ENCODE measurements at places on chromosomes 6 and 20.

DNA sequence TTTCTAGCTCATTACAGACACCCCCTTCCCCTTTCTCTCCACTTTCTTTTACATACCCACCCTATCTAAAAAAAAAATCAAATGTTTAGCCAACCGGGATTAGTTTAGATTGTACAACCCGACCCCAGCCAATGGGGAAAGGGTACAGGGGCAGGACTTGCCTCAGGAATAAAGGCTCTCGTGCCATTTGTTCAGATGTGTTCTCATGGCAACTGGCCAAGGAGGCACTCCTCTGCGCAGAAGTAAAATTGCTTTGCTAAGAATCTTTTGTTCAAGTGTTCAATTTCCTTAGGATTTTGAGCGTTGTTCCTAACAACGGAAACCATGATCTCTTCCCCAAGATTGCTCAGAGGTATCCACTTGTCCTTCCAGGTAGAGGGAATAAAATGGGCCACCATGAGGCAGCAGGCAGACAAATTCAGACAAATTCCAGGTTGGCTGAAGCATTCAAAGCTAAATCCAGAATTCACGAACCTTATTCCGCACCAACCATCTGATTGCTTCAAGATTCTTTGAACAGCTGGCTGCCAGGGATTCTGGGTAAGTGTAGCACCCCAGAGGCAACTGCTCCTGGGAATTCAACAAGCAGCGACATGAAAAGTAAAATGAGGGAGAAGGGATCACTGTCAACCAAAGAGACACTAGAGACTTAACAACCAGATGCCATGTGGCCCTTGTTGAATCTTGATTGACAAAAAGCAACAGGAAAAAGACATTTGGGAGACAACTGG lies 431.8 kb downstream of the PREX1 start:
- DNase-seq: no peak

DNA sequence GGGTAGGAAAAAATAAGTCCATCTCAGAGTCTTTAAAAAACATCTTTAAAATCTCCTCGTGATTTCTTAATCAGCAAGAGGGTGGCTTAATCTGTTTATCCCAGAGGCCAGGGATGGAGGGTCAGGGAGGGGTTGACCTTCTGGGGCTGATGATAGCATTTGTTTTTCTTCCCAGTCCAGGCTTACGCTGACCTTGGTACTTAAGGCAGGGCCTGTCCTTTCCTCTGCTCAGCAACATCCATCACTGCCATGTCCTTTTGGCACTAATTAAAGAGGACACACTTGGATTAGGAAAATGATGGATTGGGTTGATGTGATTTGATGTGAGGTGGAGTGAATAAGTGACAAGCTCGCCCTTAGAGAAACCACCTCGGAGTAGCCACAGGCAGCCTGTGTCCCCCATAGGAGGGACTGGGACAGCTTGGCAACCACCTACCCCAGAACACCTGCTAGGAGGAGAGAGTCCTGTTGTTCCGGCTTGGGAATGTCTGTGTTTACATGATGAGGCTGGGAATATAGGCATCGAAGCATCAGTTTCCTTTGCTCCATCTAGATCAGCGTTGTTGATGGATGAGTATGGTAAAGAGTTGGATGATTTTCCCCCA lies 44.2 kb downstream of the PHACTR3 start:
- DNase-seq: no peak

GRCh38 chr6:101294051-101294638 lies 99.4 kb upstream of the GRIK2 start:
- no peak for DNase-seq

DNA sequence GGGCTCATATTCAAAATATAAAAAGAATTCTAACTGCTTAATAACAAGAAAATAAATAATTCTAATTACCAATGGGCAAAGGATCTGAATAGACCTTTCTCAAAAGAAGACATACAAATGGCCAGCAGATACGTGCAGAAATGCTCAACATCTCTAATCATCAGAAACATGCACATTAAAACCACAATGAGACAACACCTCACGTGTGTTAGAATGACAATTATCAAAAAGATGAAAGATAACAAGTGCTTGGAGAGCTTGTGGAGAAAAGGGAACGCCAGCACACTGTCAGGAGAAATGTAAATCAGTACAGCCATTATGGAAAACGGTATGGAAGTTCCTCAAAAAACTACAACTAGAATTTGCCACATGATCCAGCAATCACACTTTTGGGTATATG lies 53.6 kb downstream of the MBOAT1 start:
- no peak for DNase-seq

GRCh38 chr20:51237791-51238190 lies 214.9 kb upstream of the KCNG1 start:
- no peak for DNase-seq

- peak; percentile 33 for DNase-seq
Measured at GRCh38 chr20:59518881-59519706, 85.2 kb upstream of the PHACTR3 start.

DNA sequence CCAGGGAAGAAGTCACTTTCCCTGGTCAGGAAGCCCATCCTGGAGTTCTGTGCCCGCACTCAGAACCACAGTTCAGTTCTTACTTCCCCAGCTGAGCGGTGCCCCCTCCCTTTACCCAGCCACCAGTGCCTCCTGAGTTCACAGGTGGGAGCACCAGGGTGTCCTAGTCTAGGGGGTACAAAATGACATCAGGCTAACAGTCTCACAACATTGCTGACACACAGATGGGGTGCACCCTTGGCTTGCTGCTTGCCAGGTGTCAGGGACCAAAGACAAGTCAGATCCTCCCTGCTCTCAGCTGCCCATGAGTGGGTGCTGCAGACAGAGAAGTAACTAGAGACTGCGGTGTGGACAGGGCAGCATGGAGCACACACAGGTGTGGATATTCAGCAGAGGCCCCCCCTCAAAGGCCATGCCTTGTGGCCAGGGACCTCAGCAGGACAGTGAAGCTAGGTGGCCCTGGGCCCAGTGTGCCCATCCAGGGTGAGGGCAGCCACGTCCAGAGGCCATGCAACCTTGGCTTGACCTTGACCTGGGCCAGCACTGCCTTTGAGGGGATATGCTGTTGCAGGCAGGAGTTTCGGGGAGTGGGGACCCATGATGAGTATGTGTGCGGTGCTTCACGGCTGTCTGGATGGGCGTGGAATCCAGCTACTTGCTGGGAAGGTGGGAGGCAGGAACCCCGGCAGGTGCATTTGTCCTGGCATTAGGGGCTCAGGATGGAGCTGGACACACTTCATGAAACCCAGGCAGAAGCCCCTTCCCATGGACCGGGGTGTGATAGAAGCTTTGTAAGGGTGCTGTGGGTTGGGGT lies 110.4 kb upstream of the FRMD1 start:
- DNase-seq: no peak

GRCh38 chr20:41234546-41234945 lies 83.0 kb downstream of the ZHX3 start:
- DNase-seq: no peak

GRCh38 chr6:44478158-44478557 lies 90.7 kb downstream of the CDC5L start:
- DNase-seq: no peak

DNA sequence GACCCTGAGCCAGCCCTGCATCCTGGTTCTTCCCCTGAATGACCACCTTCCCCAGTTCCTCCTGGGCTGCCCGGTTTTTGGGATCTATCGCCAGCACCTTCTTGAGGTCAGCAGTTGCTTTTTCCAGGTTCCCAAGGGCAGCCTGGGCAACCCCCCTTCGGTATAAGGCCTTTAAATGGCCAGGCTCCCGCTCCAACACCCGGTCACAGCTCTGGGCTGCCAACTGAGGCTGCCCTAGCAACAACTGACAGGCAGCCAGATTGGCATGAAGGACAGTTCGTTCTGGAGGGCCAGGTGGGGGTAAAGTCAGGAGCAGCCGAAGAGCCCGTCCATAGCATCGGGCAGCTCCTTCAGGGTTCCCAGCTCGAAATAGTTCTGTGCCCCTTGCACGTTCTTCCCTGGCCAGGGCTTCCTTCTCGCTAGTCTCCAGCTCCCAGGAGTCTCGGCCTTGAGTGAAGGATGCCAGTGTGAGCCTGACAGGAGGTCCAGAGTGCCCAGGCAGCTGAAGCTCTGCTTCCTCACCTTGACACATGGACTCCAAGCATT lies 778 bp upstream of the ATF6B start:
- no peak for DNase-seq

- DNase-seq: no peak
Measured at GRCh38 chr6:11092668-11093375, 812 bp upstream of the SMIM13 start.

DNA sequence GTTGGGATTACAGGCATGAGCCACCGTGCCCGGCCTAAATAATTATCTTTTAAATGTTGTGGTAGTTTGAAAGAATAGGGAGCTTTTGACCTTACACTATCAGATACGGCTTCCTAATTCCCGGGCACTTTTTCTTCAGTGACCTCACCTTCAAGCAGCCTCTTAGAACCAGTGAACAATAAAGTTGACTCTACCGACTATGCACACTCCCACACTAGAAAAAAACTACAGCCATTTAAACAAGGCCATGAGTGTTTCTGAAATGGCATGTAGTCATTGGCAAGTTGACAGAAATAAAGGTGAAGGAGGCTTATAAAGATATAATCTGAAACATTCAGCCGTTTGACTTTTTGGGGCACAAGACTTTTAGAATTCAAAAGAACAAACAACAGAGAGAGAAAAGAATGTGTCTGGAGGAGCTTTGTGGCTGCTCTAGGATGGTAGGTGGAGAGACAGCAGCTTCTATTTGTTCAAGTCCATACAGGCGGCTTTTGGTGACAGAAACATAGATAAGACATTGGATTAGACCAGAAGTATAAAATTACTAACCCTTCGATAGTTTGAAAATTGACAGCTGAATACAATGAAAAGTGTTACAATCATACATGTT lies 75.2 kb downstream of the GJA1 start:
- no peak for DNase-seq

- no peak for DNase-seq
Measured at GRCh38 chr6:13471184-13471583, 16.2 kb downstream of the GFOD1 start.

DNA sequence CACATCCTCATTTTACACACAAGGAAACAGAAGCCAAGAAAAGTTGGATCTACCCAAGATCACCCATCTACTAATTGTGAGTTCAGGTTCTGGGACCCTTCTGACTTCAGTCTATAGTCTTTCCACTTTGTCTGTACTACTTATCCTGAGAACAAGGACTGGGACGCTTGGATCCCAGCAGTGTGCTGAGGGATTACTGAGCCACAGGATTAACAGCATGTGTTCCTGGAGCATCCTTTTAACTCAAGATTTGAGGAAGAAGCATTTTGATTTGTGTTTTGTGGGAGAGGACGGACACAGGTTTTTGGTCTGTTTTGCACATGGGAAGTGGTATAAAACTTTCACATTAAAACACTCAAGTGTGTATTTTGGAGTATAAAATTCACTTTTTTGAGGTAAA lies 4.4 kb downstream of the ENPP4 start:
- no peak for DNase-seq

GRCh38 chr20:38935967-38936407 lies 9.8 kb downstream of the FAM83D start:
- no peak for DNase-seq

- DNase-seq: no peak
Measured at GRCh38 chr6:26216886-26217713, 129.9 kb downstream of the HFE start.

DNA sequence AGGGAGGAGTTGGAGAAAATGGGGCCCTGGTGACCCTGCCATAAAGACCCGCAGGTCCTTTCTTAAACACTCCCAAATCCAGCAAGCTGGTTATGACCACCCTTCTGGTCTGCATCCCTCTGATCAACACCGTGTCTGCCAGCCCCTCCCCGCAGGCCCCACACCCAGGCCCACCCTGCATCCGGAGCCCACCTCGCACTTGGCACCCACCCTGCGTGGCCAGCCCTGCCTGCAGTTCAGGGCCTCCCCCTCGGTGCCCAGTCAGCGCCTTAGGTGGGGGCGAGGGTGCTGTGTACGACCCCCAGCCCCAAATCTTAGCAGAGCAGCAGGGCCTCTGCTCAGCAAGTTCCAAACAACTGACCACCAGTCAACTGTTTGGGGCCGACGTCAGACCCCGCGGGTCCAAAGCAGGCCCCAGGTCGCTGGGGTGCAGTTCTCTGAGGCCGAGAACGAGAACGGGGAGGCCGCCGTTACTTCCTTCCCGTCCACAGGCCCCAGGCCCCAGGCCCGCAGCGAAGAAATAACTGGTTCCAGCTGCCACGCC lies 1.2 kb downstream of the ACSS1 start:
- DNase-seq: no peak

GRCh38 chr20:3045042-3045815 lies 623 bp upstream of the MRPS26 start:
- no peak for DNase-seq

DNA sequence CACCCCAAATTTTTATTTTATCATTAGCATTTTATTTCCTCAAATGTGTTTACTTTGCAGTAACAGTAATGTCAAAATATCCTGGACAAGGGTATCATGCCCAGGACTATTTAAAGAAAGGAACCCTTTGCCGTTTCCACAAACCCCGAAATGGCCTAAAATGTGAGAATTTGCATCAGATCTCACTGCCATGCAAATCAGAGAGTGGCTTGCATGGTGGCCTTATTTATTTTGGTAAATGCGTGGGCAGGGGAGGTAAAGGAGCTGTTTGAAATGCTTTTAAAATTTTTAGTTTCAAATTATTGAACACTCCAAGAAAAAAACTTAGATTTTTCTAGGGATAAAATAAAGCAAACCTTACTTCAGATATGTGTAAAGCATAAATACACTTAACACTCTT lies 43.8 kb downstream of the ADAT2 start:
- DNase-seq: no peak

GRCh38 chr20:51366155-51366886 lies 176.2 kb downstream of the NFATC2 start:
- no peak for DNase-seq

DNA sequence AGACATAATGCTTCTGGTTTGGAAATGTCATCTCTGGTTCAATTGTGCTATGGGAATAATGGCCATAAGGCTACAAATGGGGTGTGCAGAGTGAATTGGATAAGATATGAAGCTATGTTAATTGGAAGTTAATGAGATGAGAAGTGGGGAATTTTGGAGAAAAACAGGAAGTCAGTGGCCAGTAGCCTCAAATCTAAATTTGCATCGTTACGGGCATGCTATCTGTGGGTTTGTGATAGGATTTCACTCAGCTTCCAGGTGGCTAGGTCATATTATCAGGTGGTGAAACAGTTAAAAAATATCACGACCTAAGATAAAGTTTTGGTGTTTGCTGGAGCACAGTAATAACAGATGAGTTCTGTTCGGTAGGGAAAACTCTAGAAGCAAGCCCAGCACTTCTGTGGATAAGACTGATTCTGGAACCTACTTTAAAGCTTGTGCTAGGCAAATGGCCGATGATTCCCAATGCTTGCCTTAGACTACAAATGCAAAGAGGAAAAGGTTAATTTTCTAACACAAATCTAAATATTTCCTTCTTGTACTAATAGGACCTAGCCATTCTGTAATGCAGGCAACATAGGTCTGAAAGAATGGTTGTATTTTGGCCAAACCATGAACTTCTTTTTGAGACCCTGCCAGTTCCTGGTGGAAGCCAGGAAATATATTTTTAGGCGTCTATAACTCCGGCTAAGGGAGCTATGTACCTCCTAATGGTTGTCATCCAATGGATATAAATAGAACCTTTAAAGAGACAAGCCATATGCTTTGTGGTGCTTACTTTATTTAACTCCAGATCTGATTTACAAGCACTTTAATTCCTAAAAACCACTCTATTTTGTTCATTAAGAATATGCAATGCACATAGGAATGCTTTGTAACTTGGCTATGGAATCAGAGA lies 111.0 kb downstream of the PLCB1 start:
- DNase-seq: no peak

Data from NCI-H187 (cell line).